ENCODE measurements at places on chromosomes 1 and 21. TPM values are rescaled to one million over a fixed set of nuclear protein-coding genes. Genes with fewer than 3 reads are reported as not detected.

SORT1 gene
- 8.5 TPM for total RNA-seq

MPL gene
- not detected for total RNA-seq

HMGCS2 gene
- total RNA-seq: not detected

GDAP2 gene
- 21.9 TPM for total RNA-seq

SIK1 gene
- 7.9 TPM for total RNA-seq
